ENCODE measurements at places on chromosomes 1 and 21.

DNA sequence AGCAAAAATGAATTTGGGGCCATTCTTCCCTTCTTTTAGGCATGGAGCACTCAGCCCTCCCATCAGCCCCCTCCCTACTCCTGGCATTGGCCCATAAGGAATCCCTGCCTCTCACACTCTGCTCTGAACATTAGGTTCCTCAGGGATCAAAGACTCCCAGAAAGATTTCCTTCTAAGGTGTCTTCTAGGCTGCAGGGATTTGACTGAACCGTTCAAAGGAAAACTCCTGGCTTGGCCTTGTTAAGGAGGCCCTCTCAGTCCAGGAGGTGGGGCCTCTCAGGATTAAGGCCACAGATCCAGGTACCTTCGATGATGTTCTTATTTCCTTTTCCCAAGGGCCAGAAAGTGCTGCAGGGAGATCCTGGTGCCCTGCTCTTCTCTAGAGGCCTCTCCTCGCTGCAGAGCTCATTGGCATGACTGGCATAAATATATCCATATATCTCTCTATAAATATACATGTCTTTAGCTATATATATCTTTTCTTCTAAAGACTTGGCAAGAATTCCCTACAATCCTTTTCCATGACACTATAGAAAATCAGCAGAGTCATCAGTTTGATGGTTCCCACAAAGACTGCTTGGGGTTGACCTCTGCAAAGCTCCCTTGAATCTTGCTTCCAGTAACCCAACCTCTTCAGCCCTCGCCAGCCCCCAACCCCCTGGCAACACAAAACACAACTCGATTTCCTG is 59.1 kb downstream of the PLXNA2 start:
- no peaks in the 10 kb centered on the region for H3K27me3 ChIP-seq
- H3K36me3 ChIP-seq, result peaks cover 9% of the 10 kb centered on the region
- H3K4me3 ChIP-seq, result no peak overlapping the region
- H3K27ac ChIP-seq, result peak overlapping the region; percentile 89

- H3K4me1 ChIP-seq, result peaks cover 52% of the 10 kb centered on the region
- peak overlapping the region; percentile 44 for H3K4me3 ChIP-seq
- peaks cover 3% of the 10 kb centered on the region for H3K36me3 ChIP-seq
- H3K27me3 ChIP-seq, result peaks cover 21% of the 10 kb centered on the region
Observed at GRCh38 chr1:27530192-27530591, 40.2 kb upstream of the WASF2 start.

DNA sequence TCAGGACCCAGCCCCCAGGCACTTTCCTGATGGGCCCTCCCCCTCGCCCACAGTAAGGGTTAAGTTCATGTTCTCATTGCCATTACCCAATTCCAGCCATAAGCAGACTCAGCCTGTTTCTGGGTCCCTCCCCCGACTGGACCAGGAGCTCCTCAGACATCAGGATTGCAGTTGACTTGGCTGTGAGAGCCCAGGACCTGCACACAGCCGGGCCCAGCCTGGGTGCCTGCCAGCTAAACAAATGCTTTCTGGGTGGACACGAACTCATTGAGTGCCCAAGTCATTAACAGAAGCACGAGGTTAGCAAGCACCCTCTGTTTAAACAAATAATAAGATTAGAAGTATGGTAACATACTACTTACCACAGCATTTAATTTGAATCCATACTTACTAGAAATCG is 147.9 kb upstream of the POU3F1 start:
- H3K27ac ChIP-seq, result peak overlapping the region; percentile 71
- no peaks in the 10 kb centered on the region for H3K36me3 ChIP-seq
- no peaks in the 10 kb centered on the region for H3K27me3 ChIP-seq
- H3K4me1 ChIP-seq, result peaks cover 18% of the 10 kb centered on the region
- no peak for DNase-seq

- peaks cover 4% of the 10 kb centered on the region for H3K27me3 ChIP-seq
- no peaks in the 10 kb centered on the region for H3K36me3 ChIP-seq
- no peak overlapping the region for H3K27ac ChIP-seq
- no peak overlapping the region for H3K4me3 ChIP-seq
- no peak for DNase-seq
Observed at GRCh38 chr1:183281039-183281438, 95.0 kb downstream of the LAMC2 start.

GRCh38 chr1:232634096-232634495 is 4.2 kb upstream of the SIPA1L2 start:
- no peaks in the 10 kb centered on the region for H3K27me3 ChIP-seq
- DNase-seq, result no peak
- no peak overlapping the region for H3K4me3 ChIP-seq
- no peak overlapping the region for H3K27ac ChIP-seq

- H3K4me3 ChIP-seq, result peak overlapping the region; percentile 52
- no peak for DNase-seq
- peaks cover 7% of the 10 kb centered on the region for H3K36me3 ChIP-seq
- peaks cover 28% of the 10 kb centered on the region for H3K27me3 ChIP-seq
Observed at GRCh38 chr1:34796990-34797389, 4.2 kb downstream of the GJA4 start.

DNA sequence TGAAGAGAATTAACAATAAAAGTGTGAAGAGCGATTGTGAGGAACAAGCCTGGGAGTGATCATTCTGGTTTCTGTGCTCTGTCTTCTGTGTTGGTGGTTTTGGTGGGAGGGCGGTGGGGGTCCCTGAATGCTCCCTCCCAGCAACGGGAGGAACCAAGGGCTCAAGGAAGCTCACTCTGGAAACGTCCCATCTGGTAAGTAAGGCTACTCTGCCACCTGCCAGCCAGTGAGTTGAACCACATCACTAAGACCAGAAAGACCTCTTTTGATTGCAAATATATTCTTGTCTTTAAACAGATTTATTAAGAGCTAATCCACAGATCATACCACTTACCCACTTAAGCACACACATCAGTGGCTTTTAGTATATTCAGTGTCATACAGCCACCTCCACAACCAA is 125.0 kb downstream of the PRDM2 start:
- H3K36me3 ChIP-seq, result peaks cover 26% of the 10 kb centered on the region
- no peaks in the 10 kb centered on the region for H3K4me1 ChIP-seq
- DNase-seq, result no peak
- no peak overlapping the region for H3K27ac ChIP-seq

DNA sequence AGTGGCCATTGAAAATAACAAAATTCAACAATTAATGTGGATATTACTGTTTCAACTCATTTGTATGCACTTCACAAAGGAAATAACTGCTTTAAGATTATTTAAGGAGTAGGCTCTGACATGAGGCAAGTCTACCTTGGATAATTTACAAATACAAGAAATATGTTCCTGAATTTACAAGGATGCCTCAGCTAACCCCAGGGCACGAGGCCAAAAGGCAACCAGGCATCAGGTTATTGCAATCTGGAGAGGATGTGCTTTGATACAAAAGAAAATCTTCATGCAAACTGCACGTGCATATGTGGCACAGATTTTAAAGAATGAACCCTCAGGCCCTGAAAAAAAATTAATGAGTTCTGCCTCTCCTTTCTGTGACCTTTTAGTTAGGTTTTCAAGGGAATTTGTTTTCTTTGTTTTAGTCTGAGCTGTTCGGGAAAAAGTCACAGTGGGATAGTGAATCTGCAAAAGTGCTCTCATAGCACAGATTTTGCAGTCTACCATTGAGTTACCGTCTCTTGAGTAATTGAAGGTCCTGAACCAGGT is 1304.2 kb upstream of the ADGRL4 start:
- no peak overlapping the region for H3K4me3 ChIP-seq
- no peak overlapping the region for H3K27ac ChIP-seq
- no peaks in the 10 kb centered on the region for H3K36me3 ChIP-seq
- DNase-seq, result no peak
- no peaks in the 10 kb centered on the region for H3K27me3 ChIP-seq
- no peaks in the 10 kb centered on the region for H3K4me1 ChIP-seq

- peaks cover 17% of the 10 kb centered on the region for H3K36me3 ChIP-seq
- peak overlapping the region; percentile 75 for H3K27ac ChIP-seq
- H3K4me1 ChIP-seq, result peaks cover 12% of the 10 kb centered on the region
Observed at GRCh38 chr1:10250663-10251062, 40.3 kb downstream of the KIF1B start.

- DNase-seq, result no peak
- peaks cover 11% of the 10 kb centered on the region for H3K36me3 ChIP-seq
- H3K27ac ChIP-seq, result no peak overlapping the region
- H3K4me1 ChIP-seq, result no peaks in the 10 kb centered on the region
- H3K27me3 ChIP-seq, result no peaks in the 10 kb centered on the region
Observed at GRCh38 chr1:53962395-53962794, 16.2 kb downstream of the LRRC42 start.

DNA sequence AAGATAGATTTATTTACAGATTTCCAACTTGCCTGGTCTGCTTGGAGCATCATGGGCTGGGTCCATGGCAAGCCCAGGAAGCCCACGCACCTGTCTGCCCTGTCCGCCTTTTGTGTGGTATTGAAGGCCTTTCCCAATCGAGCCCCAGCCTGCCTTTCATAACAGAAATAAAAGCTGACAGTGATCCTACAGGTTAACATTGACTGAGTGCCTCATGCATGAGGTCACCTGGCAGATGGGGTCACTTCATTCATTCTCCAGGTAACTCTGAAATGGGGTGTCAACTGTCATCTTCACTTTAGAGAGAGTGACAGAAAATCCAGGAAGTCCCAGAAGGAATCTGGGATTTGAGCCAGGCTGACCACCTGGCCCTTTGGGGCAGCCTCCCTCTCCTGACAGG is 36.3 kb upstream of the CASZ1 start:
- H3K27me3 ChIP-seq, result peaks cover 40% of the 10 kb centered on the region
- no peak overlapping the region for H3K27ac ChIP-seq
- DNase-seq, result no peak
- no peaks in the 10 kb centered on the region for H3K36me3 ChIP-seq

GRCh38 chr1:86788300-86789206 is 84.2 kb downstream of the SH3GLB1 start:
- no peak overlapping the region for H3K27ac ChIP-seq
- no peaks in the 10 kb centered on the region for H3K27me3 ChIP-seq
- peaks cover 3% of the 10 kb centered on the region for H3K36me3 ChIP-seq
- DNase-seq, result no peak

- H3K36me3 ChIP-seq, result no peaks in the 10 kb centered on the region
- H3K27ac ChIP-seq, result peak overlapping the region; percentile 97
- peaks cover 49% of the 10 kb centered on the region for H3K4me1 ChIP-seq
- H3K4me3 ChIP-seq, result peak overlapping the region; percentile 95
- DNase-seq, result peak; percentile 85
Observed at GRCh38 chr1:225428068-225428880, 436 bp upstream of the LBR start.

- H3K36me3 ChIP-seq, result peaks cover 8% of the 10 kb centered on the region
- H3K27me3 ChIP-seq, result no peaks in the 10 kb centered on the region
- no peaks in the 10 kb centered on the region for H3K4me1 ChIP-seq
Observed at GRCh38 chr1:61561666-61562065, 163.3 kb downstream of the TM2D1 start.

DNA sequence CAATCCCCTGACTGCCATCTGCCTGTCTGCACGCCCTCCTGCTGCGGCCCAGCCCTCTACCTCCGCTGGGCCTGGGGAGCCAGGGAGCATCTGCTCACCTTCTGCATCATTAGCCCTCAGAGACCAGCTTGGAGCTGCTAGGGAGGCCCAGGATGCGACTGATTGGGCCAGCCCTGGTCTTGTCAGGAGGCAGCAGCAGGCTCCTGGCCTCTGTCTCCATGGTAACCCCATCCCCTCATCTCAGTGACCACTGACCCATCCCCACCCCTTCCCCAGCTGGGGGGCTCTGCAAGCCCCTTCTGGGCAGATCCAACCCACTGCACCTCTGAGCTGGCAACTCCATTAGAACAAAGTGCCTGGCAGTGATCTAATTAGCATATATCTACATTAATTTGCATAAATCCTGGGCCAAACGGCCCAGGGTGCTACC is 37.7 kb downstream of the NKAIN1 start:
- no peaks in the 10 kb centered on the region for H3K27me3 ChIP-seq
- no peaks in the 10 kb centered on the region for H3K36me3 ChIP-seq
- no peak overlapping the region for H3K4me3 ChIP-seq
- peak overlapping the region; percentile 19 for H3K27ac ChIP-seq
- H3K4me1 ChIP-seq, result peaks cover 33% of the 10 kb centered on the region

GRCh38 chr1:108057541-108057940 is 92.6 kb upstream of the VAV3 start:
- no peak overlapping the region for H3K4me3 ChIP-seq
- H3K27ac ChIP-seq, result peak overlapping the region; percentile 91
- no peaks in the 10 kb centered on the region for H3K27me3 ChIP-seq
- peaks cover 18% of the 10 kb centered on the region for H3K4me1 ChIP-seq

GRCh38 chr1:2452201-2452931 is 23.7 kb upstream of the PLCH2 start:
- H3K27ac ChIP-seq, result no peak overlapping the region
- DNase-seq, result no peak
- no peaks in the 10 kb centered on the region for H3K36me3 ChIP-seq
- peaks cover 9% of the 10 kb centered on the region for H3K4me1 ChIP-seq
- H3K4me3 ChIP-seq, result no peak overlapping the region

GRCh38 chr1:119797606-119798005 is 13.7 kb downstream of the REG4 start:
- H3K4me1 ChIP-seq, result peaks cover 4% of the 10 kb centered on the region
- H3K4me3 ChIP-seq, result no peak overlapping the region
- H3K27me3 ChIP-seq, result no peaks in the 10 kb centered on the region
- no peak overlapping the region for H3K27ac ChIP-seq
- DNase-seq, result no peak

DNA sequence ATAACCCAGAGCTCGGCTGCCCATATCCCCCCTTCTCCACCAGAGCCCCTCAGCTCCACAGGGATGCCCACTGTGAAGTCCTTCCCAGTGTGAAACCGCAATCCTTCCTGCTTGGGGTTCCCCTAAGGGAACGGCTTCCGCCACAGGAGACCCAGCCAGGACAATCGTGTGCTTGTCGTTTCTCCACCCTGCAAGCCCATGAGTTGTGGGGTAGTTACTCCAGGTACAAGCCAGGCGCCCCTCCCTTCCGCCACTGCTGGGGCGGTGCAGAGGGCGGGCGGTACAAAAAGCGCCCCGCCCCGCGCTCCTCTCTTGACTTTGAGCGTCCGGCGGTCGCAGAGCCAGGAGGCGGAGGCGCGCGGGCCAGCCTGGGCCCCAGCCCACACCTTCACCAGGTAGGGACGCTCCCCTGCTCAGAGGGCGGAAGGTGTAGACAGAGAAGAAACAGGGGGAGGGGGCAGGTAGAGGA is at the start of gene TINAGL1:
TINAGL1 (plus strand) TSS at position 315 of the 469 bp plus-strand sequence. CDS start 634 bp downstream, outside the sequence.
- H3K4me3 ChIP-seq, result no peak within 1 kb of the TSS
- peaks cover 33% of the 10 kb centered on the region for H3K27me3 ChIP-seq
- no peak within 1 kb of the TSS for H3K27ac ChIP-seq

DNA sequence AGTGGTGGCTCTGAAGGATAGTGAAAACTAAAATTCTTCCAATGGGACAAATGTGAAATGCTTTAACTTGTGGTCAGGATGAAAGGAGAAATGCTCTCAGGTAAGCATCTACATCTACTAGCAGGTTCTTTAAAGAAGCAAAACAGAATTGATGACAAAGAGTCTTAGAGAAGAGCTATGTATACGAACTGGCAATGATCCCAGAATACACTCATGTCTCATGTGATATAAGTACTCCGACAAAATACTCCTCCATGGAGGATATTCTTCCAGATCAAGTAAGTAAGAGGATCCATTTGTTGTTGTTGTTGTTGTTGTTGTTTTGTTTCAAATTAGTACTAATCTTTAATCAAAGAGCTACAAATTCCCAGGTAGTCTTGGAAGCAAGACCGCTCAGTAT is 174.0 kb upstream of the ATP1B1 start:
- H3K4me3 ChIP-seq, result no peak overlapping the region
- H3K27ac ChIP-seq, result no peak overlapping the region
- no peaks in the 10 kb centered on the region for H3K4me1 ChIP-seq
- no peaks in the 10 kb centered on the region for H3K27me3 ChIP-seq
- no peaks in the 10 kb centered on the region for H3K36me3 ChIP-seq

All from neural crest cell (in vitro differentiated cells).